ENCODE measurements at places on chromosomes 6 and 20.
A peak's percentile ranks its signal among the peaks of the same experiment; 100 is the strongest.

DNA sequence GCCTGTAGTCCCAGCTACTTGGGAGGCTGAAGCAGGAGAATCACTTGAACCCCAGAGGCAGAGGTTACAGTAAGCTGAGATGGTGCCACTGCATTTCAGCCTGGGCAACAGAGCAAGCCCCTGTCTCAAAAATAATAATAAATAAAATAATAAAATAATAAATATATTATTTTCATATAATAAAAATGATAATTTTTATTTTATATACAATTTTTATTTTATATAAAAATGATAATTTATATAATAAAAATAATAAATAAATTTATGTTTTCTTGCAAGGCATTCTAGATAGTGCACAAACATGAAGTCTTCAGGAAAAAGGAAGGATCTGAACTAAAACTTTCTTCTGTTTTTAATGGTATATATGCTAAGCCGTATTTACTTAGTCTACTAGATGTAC lies 12.6 kb upstream of the SGK1 start:
- DNase-seq, result no peak

- DNase-seq, result no peak
These were observed 40.4 kb downstream of the DNAAF9 start for GRCh38 chr20:3367089-3367488.

DNA sequence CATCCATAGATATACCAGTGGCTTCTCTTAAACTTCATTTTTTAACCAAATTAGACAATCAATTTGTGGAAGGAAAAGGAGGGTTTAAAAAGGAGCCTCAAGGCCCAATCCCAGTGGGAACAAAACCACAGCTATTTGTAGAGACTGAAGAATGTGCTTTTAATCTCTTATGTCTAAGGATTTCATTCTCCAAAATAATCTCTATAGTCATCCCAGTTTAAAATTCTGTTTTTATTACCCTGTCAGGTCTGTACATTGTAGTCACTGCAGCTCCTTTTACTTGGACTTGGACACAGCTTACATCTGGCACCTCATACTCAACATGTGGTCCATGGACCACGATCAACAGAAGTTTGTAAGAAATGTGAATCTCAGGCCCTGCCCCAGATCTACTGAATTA lies 152.1 kb upstream of the STMND1 start:
- no peak for DNase-seq

DNA sequence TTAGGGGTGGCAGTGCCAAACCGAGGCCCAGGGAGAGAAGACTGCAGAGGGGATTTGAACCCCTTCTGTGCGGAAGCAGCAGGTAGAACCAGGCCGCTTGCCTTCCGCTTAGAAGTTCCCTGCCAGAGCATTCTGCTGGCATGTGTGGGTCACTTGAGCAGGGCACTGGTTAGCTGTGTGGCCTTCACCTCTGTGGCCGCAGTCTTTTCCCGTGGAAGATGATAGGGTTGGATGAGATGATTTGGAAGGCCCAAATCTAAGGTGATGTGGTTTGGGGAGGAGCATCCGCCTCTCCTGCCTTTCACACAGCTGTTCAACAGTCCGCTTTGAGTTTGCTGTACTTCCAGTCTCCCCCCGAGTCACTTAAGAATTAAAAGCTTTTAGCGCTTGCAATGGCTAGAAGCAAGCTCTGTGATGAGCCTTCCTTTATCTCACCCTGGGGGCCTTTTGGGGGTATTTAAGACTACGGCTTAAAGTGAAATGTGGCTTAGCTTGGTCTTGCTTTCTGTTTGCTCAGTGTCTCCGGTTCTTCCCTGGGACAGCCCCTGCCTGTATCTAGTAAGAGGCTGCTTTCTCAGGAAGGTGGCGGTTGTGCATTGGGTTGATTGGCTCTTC lies 743 bp downstream of the CMTR1 start:
- DNase-seq, result peak; percentile 46

DNA sequence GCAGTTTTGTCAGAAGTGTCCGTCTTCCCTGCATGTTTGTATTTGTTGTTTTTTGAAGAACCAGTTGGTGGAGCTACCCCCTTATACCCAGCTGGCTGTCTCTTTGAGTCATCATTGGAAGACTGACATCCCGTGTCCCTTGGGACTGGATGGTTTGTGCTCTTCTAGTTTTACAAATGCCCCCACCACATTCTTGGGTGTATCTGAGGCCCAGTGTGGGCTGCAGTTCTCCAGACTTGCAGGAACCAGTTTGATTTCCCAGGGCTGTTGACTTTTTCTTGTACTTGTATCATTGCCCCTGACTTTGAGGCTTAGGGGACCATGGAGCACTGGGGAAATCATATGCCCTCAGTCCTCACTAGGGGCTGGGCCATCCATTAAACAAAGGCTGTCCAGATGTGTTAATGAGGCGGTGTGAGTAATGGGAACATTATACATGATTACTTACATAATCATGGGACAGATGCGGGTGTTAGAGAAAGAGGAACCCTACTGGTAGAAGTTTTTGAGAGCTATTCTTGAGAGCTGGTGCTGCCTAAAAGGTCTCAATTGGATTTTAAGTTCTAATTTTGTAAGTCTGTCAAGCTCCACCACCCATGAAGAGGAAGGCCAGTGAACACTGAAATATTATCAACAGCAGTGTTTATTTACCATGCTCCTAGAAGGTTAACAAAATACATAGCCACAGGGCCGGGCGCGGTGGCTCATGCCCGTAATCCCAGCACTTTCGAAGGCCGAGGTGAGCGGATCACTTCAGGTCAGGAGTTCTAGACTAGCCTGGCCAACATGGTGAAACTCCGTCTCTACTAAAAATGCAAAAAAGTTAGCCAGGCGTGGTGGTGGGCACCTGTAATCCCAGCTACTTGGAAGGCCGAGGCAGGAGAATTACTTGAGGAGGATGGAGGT lies 8.5 kb downstream of the JARID2 start:
- DNase-seq, result peak; percentile 42

DNA sequence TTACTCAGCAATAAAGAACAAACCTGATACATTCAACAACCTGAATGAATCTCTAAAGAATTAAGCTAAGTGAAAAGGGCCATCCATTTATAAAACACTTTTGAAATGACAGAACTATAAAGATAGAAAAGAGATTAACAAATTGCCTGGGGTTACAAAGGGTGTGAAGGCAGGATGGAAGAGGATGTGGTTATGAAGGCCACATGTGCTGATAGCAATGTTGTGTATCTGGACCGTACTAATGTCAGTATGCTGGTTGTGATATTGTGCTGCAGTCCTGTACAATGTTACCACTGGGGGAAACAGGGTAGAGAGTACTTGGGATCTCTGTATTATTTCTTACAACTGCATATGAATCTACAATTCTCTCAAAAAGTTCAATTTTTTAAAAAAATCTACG lies 36.4 kb downstream of the ELOVL5 start:
- DNase-seq, result no peak

GRCh38 chr6:53432318-53433161 lies 83.8 kb upstream of the ELOVL5 start:
- no peak for DNase-seq

GRCh38 chr20:45722047-45722446 lies at the start of gene SPINT4:
SPINT4 (plus strand) TSS chr20:45722347; CDS start chr20:45722368, 21 bp downstream.
- no peak for DNase-seq

DNA sequence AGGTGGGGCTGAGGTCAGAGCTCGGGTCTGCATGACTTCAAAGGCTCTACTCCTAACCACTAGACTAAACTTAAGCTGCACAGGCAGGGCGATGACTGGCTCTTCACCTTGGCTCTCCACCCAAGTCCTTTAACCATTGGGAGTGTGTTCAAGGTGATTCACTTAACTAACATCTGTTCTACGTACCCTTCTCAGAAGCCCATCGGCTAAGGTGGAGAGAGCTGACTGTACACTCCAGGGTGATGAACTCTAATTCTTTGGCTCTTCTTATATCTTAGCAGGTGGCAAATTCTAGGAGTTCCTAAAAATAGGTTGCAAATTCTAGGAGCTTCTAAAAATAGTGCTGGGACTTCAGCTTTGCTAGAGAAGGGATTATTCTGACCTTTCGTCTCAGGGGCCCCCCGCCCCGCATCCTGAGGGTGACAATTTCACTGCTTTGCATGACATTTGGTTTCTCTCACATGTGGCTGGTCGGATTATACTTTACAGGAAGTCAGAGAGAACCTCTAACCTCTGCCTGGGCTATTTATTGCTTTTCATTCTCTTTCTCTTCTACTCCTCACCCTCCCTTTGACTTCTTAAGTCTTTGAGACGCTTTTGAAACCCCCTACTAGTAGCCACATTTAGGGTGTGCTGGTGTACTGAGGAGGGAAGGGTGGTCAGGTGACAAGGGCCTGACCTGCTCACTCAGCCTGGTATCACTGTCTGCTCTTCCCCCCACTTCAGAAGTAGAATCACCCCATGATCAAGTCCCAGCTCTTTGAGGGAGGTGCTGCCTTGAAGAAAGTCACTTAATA lies 55.5 kb downstream of the PRDM1 start:
- DNase-seq, result no peak

GRCh38 chr20:16049529-16050093 lies 523.6 kb downstream of the KIF16B start:
- DNase-seq, result no peak

DNA sequence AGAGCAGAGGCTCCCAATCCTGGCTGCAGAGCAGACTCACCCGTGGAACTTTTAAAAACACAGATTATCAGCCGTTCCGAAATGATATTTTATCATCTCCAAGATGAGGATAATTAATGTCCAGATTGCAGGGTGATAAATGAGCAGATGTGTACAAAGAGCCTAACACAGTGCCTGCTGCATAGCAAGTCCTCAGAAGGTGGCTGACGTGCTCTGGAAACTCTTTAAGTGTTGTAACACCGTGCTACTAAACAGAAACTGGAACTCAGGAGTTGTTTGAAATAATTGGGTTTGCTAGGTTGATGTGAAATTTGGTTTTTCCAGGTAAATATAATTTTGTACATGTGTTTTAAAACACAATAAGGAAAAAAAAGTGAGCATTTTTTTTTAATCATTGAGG lies 118.0 kb downstream of the ARMC2 start:
- DNase-seq, result no peak

- DNase-seq, result no peak
These were observed 33.4 kb downstream of the PLN start for GRCh38 chr6:118581489-118581959.

GRCh38 chr20:37934634-37935375 lies 31.9 kb downstream of the VSTM2L start:
- no peak for DNase-seq

DNA sequence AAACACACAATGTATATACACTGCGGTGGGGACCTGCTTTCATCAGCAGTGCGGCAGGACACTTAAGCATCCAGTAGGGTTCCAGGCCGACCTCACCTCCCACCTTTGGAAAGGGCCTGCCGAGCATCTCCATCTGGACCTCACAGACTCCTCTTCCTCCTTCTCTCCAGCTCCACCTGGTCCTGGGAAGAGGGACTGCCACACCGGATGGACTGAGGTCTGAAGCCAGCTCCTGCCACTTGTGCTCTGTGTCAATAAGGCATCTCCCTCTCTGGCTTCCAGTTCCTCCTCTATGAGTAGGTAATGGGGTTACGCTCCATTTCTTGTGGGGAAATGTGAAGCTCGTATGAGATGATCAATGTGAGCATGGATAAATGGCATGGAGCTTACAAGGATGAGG lies 19.1 kb upstream of the NNAT start:
- peak; percentile 74 for DNase-seq

DNA sequence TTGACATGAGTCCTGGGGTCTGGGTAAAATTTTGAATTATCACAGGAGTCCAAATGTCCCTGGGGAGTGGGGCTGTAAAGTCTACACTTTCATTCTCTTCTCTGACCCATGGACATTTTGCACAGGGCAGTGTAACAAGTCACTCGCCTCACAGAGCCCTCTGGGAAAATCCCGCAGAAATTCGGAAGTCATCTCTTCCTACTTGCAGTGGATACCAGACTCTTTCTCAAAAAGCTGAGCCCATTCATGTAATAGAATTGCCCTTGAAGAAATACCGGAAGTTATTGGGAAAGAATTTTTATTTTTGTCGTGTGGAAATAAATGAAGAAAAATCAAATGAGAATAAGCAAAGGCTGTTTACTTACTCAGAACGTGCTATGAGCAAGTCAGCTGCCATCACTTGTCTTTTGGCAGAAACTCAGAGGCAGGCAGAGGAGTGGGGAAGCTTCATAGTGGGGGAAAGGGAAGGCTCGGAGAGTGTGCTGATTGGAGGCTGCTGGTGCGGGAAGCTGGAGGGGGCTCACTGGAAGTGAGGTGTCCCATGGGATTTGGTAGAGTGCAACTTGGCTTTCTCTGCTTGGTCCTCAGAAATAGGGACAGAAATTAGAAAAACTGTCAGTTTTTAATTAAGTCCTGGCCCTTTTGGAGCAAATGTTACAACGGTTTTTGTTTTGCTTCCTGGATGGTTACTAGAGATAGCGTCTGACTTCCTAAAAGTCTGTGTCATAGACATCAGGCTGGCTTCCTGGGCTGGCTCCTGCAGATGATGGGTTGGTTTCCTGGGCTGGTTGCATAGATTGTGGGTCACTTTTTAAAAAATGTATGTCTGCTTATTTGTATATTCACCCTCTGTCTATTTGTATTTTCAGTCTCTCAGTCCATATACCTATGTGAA lies 79.8 kb upstream of the EEF1E1 start:
- DNase-seq, result no peak

DNA sequence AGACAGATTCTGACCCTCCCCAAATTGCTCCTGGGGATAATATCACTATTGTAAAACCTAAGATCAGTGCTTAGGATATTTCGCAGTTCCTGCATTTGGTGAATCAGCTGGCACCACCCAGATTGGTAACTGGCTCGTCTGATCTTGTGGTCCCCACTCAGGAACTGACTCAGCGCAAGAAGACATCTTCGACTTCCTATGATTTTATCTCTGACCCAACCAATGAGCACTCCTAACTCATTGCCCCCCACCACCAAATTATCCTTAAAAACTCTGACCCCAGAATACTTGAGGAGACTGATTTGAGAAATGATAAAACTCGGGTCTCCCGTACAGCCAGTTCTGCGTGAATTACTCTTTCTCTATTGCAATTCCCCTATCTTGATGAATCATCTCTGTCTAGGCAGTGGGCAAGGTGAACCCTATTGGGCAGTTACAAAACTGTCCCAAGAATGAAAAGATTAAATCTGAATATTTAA lies 55.7 kb upstream of the PRND start:
- no peak for DNase-seq

DNA sequence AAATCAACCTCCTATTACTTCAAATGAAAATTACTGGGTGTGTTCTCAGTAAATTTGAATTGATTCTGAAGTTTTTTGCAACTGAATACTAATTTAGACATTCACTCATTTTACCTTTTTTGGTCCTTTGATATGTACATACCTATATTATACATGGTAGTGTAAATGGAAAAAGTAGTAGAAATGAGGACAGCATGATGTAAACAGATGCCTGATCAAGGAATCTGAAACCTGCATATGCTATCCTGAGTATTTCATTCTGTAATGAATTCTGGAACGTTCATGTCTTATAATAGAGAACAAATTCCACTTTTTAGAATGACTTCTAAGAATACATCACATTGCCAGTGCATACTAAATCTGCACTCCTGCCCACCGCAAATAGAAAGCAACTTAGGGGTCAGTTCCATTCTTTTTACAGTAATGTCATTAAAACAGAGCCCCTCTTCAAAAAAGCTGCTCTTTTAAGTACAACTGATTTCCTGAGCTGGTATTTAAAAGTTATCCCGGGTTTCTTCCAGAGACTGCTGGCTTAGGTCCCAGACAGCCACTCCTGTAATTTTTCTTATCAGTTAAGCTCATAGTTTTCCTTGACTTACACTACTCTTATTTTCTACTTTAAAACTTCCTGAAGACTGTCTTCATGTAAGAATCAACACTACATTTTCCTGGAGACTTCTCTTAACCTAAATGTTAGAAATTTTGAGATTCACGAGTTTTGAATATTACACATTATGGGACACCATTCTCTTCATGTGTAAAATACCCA lies 48.4 kb downstream of the MAP3K7 start:
- DNase-seq, result no peak

- no peak for DNase-seq
These were observed 13.3 kb downstream of the FRK start for GRCh38 chr6:116047173-116047933.

GRCh38 chr6:22892452-22892851 lies 323.1 kb downstream of the HDGFL1 start:
- DNase-seq, result no peak
